AG04449 (cell line): ENCODE measurements at places on chromosomes 1 and 21.

DNA sequence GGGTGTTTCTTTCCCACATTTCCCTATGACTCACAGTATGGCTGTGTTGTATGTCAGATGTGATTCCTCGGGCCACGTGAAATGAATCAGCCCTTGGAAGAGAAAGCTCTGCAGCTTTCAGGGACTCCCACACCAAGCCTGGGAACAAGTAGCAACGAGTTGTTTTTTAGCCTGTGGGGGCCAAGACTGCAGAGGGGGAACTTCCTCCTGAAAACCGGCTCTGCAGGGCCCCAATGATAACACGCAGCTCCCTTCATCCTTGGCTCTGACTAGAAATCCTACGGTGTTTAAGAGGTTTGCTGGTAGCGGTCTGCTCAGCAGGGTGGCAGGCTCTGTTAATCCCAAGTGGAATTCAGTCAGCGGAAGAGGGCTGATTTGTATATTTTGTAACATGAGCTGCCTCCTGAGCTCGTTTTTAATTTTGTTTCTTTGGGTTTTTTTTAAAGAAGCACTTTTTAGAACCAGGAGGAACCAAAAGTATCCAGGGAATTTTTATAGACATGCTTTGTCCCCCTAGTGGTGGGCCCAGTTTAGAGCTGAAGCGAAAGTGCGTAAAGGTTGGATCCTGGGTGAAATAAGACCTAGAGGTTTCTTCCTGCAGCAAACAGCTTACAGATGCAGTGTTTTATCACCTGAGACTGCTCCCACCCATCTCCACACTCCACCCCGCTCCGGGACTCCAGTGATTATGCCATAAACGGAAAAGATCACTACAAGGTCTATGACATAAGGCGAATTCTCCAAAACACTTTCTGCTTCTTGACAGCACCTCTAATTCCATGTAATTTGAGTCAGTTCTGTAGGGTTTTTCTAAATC lies 48.8 kb downstream of the LAMC2 start:
- DNase-seq = peak; percentile 93

- no peak for DNase-seq
Measured at GRCh38 chr1:183404476-183404875, 13.7 kb downstream of the NMNAT2 start.

- no peak for DNase-seq
Measured at GRCh38 chr1:221188458-221188857, 309.2 kb downstream of the HLX start.

- no peak for DNase-seq
Measured at GRCh38 chr1:172647110-172647564, 11.8 kb upstream of the FASLG start.

DNA sequence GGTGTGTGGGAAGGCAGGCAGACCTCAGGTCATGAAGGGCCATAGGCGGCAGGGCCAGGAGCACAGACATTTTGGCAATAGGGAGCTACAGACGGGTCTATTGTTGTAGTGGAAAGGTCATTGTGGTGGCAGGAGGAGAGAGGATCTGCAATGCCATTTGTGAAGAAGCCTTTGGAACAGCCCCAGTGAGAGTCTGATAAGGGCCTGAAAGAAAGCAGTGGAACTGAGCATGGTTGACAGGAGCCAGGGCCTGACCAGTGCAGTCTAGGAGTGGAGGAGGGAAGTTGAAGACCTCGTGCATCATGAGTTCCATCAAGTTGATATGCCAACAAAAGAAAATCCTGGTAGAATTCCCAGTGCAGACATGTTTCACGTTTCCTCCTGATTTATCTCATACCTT lies 65.5 kb downstream of the UCK2 start:
- no peak for DNase-seq

DNA sequence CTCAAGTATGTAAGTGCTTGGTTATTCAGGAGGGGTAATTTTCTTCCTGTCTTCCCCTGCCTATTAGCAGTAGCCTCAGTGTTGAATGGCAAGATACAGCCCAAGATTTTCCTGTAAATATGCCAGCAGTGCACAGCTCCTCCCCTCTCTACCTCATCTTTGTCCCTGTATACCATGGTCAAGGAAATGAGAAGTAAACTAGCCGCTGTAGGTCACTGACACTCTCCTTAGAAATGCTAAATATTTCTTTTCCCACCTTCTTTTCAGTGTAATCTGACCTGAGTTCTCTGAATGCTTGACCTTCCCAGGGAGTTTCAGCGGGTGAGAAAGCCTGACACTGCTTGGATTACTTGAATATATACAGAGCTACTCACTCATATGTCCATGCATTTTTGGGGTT lies 84.1 kb upstream of the ZNF326 start:
- DNase-seq = peak; percentile 67

DNA sequence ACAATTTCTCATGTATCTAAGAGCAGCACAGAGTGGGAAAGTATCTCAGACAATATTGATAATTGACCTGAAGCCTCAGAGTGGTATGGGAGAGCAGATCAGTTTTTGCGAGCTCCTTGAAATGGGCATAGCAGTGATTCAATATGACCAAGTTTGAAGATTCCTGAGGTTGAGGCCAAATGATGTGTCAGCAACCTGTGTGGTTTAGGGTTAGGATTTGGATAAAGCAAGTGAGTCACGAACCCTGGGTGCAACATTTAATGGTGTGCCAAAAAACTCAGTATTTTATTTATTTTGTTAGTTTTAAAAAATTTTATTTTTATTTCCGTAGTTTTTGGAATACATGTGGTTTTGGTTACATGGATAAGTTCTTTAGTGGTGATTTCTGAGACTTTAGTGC lies 92.5 kb upstream of the C21orf91 start:
- no peak for DNase-seq

- no peak for DNase-seq
Measured at GRCh38 chr1:238063454-238063853, 172.7 kb upstream of the ZP4 start.

GRCh38 chr1:242206994-242207393 lies 208.1 kb upstream of the MAP1LC3C start:
- DNase-seq = no peak

GRCh38 chr1:235416662-235417049 lies 49.4 kb downstream of the TBCE start:
- DNase-seq = no peak

GRCh38 chr1:5743435-5744095 lies 248.7 kb downstream of the NPHP4 start:
- no peak for DNase-seq

DNA sequence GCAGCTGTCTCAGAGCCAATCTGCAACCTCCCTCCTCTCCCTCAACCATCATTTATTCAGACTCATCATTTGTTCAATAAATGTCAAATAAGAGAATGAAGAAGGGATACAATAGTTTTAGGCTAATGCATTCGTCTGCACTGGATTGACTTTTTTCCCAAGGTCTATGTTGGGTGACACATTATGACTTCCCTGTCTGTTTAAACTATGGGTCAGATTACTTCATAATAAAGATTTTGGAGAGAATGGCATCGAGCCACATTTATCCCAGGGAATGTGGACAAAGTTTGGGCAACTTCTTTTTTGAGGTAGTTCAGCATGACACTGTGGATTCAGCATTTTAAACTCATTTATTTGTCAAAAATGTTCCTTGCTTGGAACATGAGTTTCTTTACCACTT lies 107.4 kb upstream of the ADGRL2 start:
- no peak for DNase-seq

DNA sequence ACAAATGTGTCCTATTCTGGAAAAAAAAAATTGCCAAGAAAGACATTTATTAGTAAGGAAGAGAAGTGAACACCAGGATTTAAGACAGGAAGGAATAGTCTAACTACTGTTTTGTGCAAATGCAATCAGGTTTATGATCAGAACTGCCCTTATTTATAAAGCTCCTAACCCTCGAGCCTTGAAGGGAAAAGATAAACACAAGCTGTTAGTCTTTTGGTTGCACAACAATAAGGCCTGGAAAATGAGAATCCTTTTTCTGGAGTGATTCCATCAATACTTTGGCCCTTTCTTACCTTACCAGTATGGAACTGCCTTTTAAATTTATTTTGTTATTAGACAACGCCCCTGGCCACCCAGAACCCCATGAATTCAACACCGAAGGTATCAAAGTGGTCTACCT lies 52.9 kb downstream of the SNRPE start:
- no peak for DNase-seq

DNA sequence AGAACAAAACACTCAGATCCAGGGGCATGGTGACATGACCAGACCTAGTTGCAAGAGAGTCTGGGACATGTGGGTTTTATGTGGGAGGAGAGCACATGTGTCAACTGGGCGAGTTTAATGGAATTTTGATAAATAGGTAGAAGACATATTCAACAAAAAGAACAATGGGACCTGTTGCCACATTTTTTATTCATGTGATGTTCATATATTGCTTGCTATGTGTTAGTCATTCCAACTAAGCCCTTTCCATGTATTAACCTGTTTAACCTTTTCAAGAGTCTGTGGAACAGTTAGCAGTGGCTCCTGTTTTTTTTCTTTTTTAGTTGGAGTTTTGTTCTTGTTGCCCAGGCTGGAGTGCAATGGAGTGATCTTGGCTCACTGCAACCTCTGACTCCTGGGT lies 30.1 kb upstream of the CSF3R start:
- DNase-seq = no peak

- no peak for DNase-seq
Measured at GRCh38 chr1:167510881-167511280, 7.4 kb downstream of the CD247 start.

DNA sequence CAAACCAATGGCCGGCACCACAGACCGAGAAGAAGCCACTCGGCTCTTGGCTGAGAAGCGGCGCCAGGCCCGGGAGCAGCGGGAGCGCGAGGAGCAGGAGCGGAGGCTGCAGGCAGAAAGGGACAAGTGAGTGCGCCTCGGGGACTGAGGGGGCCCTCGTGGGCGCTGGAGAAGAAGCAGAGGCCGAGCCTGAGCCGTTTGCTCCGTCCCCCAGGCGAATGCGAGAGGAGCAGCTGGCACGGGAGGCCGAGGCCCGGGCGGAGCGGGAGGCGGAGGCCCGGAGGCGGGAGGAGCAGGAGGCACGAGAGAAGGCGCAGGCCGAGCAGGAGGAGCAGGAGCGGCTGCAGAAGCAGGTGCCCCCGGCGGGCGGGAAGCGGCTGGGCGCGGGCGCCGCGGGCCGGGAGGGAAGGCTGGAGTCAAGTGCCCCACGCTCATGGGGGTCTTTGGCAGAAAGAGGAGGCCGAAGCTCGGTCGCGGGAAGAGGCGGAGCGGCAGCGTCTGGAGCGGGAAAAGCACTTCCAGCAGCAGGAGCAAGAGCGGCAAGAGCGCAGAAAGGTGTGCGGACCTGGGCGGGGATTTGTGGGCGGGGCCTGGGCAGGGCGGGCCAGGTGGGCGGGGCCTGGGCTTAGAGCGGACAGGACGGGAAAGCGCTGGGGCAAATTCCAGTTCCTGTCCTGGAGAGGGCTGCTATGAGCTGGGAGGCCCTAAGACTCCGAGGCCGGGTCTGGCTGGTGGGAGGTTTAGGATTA lies 22.7 kb downstream of the MAP7D1 start:
- DNase-seq = no peak
